ENCODE measurements at places on chromosomes 6 and 20.

GRCh38 chr20:50321797-50322480 lies 131.3 kb downstream of the CEBPB start:
- no peak for DNase-seq

DNA sequence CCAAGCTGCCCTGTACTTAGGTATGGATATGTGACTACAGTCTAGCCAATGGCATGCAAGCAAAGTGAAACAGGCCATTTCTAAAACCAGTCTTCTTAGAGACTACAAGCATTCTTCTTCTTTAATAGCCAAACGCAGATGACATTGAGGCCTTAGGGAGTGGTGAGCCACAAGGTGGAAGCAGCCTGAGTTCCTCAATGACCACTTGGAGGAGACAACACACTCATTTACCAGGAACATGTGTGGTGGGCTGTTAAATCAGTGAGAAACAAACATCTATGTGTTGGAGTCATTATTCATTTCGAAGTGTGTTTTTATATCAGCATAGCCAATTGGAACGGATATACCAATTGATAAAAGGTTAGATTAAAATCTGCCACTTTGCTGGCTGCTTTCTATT lies 122.0 kb downstream of the GFRAL start:
- no peak for DNase-seq

DNA sequence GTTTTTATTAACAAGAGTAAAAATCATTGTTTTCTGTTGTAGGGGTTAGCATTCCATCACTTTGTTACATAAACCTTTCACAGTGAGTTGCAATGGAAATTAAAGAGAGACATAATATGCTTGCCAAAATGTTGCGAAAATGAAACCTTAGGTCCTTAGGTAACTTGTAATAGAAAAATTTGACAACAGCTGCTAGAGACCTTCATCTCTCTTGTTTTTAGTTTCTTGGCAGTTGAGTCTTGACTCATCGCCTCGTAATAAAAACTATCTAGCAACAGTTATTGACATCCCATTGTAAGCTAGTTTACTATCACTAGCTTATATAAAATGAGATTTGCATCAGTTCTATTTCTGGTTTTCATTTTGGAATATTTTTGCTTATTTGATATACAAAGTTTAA lies 179.0 kb upstream of the MMS22L start:
- DNase-seq: no peak

DNA sequence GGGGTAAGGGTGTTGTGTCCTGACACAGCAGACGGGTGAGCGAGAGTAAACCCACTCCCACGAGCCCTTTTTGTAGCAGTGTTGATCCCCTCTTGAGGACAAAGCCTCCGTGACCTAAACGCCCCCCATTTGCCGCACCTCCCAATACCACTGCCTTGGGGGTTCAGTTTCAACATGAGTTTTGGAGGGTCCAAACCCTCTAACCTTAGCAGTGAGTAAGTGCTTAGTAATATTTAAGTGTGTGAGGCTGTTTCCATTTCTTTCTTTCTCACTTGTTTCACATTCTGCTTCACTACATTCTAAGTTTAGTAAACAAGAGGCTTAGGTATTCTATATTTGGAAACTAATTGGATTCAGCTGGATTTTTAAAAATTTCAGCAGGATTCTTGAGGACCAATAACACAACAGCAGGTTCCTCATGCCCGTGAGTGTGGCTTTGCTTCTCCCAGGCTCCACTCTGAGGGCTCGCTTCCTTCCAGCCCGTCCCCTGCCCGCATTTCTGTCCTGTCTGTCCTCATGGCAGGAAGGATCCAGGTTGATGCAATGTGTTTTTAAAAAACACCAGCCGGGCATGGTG lies 41.2 kb downstream of the SNX9 start:
- DNase-seq: no peak

- DNase-seq: no peak
These were observed 110.8 kb upstream of the SCP2D1 start for GRCh38 chr20:18702736-18703135.

GRCh38 chr20:14178952-14179351 lies 158.5 kb downstream of the FLRT3 start:
- DNase-seq: no peak

GRCh38 chr6:129500958-129501739 lies 208.8 kb downstream of the ARHGAP18 start:
- DNase-seq: no peak

DNA sequence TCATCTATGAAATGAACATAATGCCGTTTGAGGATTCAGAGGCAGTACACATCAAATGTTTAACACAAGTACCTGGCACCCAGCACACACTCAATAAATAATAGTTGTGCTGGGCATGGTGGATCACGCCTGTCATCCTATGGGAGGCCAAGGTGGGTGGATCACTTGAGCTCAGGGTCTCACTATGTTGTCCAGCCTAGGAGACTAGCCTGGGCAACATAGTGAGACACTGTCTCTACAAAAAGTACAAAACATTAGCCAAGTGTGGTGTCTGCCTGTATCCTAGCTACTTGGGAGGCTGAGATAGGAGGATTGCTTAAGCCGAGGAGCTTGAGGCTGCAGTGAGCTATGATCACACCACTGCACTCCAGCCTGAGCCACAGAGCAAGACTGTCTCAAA lies 98.1 kb upstream of the SALL4 start:
- DNase-seq: no peak

- no peak for DNase-seq
These were observed 28.8 kb downstream of the FAM229B start for GRCh38 chr6:112116221-112116620.

- no peak for DNase-seq
These were observed 73.5 kb upstream of the CDH4 start for GRCh38 chr20:61178551-61179071.

DNA sequence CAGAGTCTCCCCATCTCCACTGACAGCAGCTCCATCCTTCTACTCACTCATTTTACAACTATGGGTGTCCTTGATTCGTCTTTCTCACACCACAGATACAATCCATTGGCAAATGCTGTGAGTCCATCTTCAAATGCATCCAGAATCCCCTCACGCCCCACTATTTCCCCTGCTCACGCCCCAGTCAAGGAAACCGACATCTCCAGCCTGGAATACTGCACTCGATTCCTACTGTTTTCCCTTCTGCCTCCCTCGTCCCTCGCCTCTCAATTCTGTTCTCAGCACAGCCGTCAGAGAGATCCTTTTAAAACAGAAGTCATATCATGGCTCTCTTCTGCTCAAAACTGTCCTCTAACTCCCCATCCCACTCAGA lies 4.7 kb downstream of the HLA-B start:
- DNase-seq: no peak

- DNase-seq: peak; percentile 84
These were observed 40.3 kb upstream of the TLDC2 start for GRCh38 chr20:36835453-36836198.

DNA sequence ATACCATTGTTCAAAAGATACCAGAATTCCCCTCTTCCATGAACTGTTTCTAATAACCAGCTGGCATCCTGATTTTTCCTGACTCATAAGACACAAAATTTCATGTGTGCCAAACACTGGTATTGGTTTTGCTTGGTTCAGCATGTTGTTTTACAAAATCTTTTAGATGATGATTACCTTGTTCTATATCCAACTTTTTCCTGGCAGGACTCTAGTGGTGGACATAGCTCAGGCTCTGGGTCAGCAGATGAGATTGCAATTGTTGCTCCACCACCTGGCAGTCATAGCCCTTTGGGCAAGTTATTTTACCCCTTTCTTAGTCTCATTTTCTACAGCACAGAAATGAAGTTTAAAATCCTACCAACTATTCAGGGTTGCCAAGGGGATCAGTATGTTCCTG lies 6.2 kb downstream of the TRIM38 start:
- no peak for DNase-seq

GRCh38 chr6:38572186-38572813 lies 67.4 kb downstream of the BTBD9 start:
- peak; percentile 1 for DNase-seq

DNA sequence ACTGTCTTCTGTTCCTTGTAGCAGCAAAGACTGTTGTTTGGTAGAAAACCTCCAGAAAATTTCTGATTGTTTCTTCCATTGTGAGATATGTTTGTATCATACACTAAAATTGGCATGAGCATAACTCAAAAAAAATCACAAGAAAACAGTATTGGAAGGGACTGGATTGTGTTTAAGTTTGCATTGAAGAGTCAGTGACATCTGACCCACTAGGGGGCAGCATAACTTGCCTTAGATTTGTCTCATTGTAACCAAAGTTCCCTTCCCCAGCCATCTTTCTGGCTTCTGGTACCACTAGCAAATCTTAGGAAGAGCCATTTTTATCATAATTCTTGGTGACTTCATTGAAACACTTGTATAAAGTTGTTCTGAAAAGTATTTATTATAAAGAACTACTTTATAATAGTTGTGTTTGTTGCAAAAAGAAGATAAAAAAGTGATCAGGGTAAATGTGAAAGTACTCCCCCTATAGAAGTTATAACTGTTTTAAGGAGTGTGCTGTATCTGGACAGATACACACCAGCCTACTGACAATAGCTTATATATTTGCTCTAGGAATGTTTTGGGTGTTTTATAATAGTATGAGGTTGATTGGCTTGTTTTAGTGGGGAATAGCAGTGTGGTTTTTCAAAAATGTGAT lies 7.7 kb downstream of the CSTF1 start:
- peak; percentile 47 for DNase-seq

- no peak for DNase-seq
These were observed 28.9 kb downstream of the EIF2S2 start for GRCh38 chr20:34083137-34083536.

DNA sequence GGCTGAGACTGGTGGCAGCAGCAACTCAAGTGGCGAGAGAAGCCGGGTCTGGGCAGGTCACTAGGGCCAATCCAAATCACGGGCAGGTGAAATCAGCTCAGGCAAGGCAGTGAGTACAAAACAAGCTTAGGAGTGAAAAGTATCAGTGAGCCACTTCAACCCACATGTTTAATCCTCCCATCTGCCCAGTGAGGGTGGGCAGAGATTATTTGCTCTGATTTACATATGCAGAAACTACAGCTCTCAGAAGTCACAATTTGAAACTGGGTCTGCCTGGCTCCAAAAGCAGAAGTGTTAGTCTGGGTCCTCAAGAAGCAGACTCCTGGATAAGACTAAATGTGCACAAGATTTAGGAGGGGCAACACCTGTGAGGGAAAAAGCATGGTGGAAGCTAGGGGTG lies 173.7 kb upstream of the LRFN2 start:
- DNase-seq: no peak

DNA sequence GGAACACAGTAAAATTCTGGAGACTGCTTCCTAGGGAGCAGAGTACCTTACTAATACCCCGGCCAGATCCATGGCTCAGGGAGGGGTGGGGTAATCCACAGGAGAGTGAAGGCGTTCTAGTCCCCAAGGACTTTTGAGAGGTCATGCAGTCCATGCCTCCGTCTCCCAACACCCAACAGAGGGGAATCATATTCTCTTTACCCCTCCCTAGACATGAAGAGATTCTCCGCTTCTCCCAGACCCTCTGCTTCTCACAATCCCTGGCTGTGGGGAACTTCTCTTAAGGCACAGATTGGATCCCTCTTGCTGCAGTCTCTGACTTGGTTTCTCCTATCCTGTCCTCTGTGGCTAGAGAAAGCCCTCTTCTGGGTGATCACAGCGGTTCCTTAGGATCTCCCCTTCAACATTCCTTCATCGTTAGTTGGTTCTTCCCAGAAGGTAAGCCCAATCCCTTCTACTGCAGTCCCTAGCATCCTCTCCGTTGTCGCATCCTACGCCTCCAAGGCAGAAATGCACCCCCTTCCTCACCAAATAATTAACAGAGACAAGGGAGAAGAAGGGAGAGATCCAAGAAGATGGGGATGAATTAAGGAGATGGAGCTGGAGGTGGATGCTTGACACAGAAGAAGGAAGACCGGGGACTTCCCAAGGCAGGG lies 562 bp downstream of the GGT7 start:
- no peak for DNase-seq

DNA sequence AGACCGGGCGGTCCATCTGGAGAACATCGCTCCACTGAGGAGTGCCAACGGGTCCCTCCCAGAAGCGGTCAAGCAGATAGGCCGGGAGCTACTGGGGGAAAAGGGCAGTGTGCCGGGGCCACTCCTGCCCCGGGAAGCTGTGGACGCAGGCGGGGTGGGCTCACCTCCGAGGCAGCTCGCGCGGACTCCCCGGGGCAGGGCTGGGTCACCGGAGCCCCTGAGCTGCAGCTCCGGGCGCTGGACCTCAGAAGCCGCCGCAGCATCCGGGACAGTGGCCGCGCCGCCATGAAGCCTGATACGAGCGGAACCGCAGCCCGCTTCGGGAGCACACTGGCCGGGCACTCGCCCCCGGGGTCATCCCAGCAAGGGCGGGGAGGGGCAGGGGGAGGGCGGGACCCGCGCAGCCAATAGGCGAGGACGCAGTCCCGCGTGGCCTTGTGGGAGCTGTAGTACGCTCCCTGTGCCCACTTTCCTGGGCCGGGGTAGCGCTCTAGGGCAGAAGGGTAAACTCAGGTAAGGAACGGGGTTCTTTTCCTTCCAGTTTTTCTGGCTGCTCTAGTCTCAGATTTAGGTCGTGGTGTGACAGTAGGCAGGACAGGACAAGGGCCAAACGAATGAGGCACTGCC lies at the start of gene MOCS1:
MOCS1 (minus strand) TSS at position 332 of the 627 bp plus-strand sequence; CDS start at position 287, 45 bp downstream.
- peak; percentile 3 for DNase-seq

DNA sequence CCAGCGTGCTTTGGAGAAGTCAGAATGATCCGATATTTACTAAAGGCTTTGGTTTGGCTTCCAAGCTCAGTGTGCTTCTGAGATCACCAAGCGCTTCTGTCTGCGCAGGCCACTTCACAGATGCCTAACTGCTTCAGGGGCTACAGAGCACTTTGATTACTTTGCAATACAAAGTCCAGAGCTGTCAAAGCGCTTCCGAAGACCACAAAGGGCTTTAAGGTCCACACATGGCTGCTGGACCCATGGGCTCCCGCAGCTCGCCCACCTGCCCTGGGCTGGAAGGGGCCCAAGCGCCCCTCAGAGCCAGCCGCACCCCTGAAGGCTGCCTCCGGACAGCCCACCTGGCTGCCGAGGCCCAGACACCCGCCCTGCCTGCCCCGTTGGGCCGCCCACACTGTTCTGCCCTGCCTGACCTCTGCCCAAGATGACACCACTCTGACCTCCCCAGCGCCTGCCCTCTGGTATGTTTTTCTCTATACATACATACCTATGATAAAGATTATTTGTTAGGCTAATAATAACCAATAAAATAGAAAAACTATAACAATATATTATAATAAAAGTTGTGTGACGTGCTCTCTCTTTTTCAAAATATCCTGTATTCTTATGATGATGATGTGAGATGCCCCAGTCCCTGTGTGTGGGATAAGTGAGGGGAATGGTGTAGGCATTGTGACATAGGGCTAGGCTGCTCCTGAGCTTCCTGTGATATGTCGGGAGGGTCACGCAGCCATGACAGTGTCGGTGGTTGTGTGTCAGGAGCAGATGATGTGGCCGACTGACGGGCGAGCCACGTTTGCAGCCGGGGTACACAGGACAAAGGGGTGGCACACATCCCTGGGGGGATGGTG lies 22.6 kb downstream of the DYNLT1 start:
- DNase-seq: no peak

Measured in activated T-helper 1 cell treated with anti-CD3 and anti-CD28 coated beads, Interleukin-12 subunit alpha, Interleukin-12 subunit beta, Interleukin-2, Interleukin-4 antibody, amounts not matched to agents 30 ng/mL and 10 ng/mL and 1 ng/mL, durations not matched to agents 14 hours and 24 hours and 36 hours (primary cell).